ENCODE measurements at places on chromosomes 1 and 21.

DNA sequence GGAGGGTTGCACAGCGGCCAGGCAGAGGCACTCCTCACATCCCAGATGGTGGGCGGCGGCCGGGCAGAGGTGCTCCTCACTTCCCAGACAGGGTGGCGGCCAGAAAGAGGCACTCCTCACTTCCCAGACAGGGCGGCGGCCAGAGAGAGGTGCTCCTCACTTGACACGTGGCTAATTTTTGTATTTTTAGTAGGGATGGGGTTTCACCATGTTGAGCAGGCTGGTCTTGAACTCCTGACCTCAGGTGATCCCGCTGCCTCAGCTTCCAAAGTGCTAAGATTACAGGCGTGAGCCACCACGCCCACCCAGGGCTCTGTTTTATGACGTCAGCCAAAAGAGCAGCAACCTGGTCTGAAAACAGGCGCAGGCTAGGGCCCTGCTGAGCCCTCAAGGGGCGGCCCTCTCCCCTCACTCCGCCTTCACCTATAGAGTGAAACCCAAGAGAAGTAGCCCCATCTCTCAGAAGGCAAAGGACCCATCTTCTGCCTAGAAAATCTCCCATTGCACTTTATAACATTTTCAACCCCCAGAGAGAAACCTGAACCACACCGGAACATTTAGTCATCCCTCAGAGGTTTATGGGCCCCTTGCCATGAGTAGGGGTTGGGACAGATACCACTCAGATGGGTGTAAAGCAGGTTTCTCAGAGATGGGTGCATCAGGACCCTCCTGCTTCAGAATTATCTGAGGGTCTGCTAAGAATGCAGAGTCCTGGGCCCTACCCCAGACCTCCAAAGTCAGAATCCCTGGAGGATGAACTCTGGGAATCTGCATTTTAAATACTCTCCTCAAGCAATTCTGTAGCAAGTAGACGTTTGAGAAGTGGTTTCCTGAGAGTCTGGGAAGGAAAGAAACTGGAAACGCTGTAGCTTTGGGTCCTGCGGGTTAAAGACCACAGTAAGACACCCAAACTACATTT, 40.8 kb downstream of the CDK18 start:
- DNase-seq: no peak

DNA sequence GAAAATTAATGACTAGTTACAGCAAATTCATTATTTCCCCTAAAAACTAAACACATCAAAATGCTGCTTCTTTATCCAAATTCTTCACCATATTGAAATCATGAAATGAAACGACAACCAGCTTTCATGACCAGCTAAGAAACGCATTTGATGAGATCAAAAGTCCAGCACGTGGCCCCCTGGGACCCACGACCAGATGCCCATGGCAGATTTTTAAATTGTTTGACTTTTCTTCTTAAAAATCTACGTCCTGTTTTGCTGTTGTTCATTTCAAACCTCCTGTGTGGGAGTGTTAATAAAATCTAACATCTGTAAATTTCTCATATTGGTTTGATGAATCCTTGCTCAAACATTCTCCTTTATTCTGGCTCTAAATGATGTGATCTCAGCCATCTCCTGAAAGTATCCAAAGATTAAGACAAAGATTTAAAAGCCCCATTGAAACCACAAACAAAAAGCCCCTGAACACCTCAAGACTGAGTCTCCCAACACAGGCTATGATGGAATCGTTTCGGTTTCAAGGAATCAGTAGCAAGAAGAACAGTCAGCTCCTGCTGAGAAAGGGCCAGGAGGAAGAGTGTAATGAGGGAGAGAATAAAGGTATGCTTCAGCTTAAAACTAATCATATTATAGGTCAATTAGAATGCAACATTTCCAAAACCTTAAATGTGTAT, 523.6 kb downstream of the SMYD3 start:
- DNase-seq: no peak

DNA sequence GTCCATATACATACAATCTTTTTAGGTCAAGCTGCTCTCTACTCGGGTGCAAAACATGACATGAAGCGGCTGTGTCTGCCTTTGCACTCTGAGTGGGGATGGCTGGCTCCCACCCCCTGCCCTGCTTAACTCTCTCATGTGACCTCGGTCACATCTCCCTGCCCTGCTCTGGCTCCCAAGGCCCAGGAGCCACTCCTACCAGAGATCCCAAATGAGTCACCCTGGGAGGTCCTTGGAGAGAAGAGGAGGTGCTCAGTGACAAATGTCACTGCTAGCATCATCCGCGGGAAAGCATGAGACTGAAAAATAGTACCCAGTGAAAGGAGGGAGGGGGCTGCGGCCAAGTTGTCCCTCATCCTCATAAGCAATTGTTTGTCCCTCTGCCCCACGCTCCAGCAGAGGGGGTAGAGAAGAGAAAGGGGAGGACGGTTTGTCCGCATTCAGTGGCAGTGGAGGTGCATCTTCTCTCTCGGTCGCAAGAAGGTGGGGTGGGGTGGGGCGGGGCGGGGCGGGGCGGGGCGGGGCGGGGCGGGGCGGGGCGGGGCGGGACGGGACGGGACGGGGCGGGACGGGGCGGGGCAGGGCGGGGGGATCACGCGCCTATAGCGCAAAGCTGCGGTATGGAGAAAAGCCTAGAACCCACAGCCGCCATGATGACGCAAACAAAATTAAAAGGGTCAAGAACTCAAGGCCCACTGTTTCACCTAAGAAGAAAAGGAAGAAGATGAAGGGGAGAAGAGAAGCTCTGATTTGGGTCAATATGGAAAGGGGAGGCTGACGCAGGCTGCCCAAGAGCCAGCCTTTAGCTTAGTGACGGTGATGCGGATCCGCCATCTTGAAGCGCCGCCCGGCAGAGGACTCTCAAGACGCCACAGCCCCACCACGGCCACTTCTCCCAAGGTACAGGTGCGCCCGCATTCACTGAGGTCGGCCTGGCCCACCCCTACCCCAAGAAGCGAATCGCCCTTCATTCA, 66.2 kb downstream of the CD46 start:
- DNase-seq: no peak

DNA sequence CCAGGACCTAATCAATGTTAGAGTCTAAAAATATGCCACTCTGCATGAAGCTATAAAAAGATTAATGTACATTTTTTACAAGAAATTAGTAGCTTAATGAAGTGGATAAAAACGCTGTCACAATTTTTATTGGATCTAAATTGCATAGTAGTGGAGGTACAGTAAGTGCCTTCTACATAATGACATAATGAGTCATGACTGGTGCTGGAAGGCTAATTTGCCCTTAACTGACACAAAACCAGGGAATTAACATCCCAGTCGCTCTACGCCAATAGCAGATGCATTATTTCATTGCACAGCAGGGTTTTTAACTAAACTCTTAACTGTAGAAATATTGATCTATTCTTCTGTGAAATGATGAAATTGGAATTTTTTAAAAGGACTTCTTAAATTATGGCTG, 33.3 kb downstream of the RRAGC start:
- no peak for DNase-seq

DNA sequence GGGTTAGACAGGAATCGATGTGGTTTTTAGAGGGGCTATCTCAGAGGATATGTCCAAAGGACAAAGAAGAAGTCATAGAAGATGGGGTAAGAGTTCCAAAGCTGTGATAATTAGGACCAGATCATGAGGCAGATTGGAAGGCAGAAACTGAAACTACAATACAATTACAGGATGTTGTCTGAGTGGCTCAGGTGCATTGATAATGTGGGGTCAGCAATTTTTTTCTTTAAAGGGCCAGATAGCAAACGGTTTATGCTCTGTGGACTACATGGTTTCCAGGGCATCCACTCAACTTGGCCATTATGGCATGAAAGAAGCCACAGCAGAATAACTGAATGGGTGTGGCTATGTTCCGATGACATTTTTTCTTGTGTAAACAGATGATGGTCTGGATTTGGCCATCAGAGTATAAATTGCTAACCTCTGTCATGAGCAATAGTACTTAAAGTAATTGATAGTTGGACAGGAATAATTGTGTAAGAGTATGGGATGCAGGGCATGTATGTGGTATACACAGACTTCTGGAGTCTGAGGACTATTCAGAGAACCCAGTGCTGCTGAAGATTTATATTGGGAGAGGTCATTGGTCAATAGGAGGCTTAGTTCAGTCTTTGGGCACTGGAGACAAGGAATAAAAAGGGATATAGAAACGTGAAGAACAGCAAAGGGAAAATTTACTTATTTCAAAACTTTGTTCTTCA, 198.4 kb upstream of the ADGRL4 start:
- no peak for DNase-seq

GRCh38 chr1:26373789-26374188, 1.2 kb upstream of the ZNF683 start:
- DNase-seq: no peak

- no peak for DNase-seq
These were observed 159.3 kb upstream of the SGIP1 start for GRCh38 chr1:66374561-66375111.

DNA sequence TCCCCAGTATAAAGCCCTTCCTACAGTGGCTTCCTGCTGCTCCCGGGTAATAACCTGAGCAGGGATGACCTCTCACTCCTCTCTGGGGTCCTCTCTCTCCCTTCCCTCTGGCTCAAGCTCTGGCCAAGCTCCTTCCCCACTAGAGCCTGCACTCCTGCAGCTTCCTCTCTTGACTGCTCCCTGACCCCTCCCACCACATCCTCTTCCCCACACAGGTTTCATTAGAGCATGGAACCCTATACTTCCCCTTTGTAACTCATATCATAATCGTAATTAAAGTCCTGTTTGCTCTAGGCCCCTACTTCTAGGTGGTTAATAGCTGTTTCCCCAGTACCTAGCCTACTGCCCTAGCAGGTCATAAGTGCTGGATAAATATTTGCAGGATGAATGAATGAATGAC, 146.2 kb downstream of the C1orf21 start:
- DNase-seq: no peak

DNA sequence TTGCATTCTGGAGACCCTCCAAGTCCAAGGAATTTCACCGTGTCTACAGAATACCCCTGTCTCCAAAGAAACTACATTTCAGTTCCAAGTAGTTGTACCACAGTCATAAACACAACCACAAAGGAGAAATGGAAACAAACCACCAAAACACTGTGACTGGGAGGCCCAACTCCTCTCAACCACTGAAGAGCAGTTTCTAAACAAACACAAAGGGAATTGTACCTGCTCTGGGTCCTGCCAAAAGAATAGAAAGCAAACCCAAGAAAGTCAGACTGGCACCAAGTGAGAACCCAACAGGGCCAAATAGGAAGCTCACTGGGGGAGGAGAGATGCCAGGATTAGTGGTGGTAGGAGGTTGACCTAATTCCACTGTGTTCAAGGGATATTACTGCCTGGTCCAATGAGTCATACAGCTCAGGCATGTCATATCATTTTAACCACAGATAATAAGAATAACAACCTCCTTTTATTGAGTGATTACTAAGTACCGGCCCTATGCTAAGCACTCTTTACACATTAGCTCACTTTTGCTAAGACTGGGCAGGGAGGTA, 123.9 kb upstream of the PPP2R5A start:
- peak; percentile 50 for DNase-seq

DNA sequence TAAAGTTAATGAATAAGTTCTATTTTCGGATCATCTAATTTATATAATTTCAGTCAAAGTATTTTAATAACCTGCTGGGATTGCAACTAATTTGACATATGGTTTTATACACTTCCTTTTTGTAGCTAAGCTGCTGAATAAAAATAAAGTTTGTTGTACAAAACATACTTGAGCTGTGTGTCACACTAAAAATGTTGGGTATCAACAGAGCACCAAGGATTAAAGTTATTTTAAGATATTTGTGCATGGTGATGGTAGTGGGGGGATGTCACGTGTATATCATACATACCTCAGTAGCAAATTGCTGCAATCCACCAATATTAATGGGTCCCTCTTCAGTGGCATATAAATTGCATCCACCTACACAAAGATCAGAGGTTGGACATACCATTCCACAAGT, 199.6 kb downstream of the DPYD start:
- no peak for DNase-seq

- DNase-seq: no peak
These were observed 47.8 kb downstream of the UCK2 start for GRCh38 chr1:165875171-165875570.

DNA sequence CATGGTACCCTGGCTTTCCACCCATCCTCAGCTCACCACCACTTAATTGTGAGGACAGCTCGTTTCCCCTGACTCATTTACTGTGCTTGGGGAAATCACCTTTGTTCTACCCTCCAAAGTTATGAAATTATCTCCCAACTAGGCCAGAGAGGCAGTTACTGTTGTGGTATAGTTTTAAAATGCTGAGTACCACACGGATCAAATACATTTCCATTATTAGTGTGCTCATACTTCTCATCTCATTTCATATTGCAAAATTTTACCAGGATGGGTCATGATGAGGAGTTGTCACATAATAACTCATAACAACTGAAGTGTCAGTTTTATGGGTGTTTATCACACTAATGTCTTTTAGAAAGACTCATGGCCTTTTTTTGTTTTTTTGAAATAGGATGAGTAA, 9.2 kb upstream of the OR2B11 start:
- DNase-seq: no peak

GRCh38 chr1:102120910-102121309, 124.2 kb upstream of the OLFM3 start:
- DNase-seq: no peak

GRCh38 chr1:191669629-191670028, 488.6 kb upstream of the RGS18 start:
- no peak for DNase-seq

GRCh38 chr1:77536813-77537212, 145.6 kb downstream of the ZZZ3 start:
- DNase-seq: peak; percentile 97

DNA sequence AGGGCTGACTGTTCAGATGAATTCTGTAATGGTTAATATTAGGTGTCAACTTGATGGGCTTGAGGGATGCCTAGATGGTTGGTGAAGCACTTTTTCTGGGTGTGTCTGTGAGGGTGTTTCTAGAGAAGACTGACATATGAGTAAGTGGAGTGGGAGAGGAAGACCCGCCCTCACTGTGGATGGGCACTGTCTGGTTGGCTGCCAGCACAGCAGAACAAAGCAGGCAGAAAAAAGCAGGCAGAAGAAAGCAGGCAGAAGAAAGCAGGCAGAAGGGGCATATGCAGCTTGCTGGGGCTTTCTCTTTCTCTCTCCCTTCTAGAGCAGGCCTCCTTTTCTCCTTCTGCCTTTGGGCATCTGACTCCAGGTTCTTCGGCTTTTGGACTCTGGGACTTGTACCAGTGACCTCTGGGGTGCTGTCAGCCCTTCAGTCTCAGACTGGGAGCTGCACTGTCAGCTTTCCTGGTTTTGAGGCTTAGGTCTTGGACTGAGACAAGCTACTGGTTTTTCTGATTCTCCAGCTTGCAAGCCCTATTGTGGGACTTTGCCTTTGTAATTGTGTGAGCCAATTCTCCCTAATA, 42.9 kb upstream of the CD2 start:
- no peak for DNase-seq

- no peak for DNase-seq
These were observed 687 bp upstream of the RASSF5 start for GRCh38 chr1:206506405-206507283.

GRCh38 chr1:38746941-38747600, 112.5 kb downstream of the RRAGC start:
- DNase-seq: no peak

GRCh38 chr1:35555212-35555584, 2.0 kb downstream of the KIAA0319L start:
- no peak for DNase-seq

Measured in fibroblast of skin of left biceps (primary cell).